NCI-H2171 treated with DMSO at 0.1 percent for 48 hours (cell line): ENCODE measurements at places on chromosomes 1 and 21.
A peak's percentile ranks its signal among the peaks of the same experiment; 100 is the strongest.

- DNase-seq = no peak
Observed at GRCh38 chr1:158930504-158930903, 848 bp upstream of the PYHIN1 start.

DNA sequence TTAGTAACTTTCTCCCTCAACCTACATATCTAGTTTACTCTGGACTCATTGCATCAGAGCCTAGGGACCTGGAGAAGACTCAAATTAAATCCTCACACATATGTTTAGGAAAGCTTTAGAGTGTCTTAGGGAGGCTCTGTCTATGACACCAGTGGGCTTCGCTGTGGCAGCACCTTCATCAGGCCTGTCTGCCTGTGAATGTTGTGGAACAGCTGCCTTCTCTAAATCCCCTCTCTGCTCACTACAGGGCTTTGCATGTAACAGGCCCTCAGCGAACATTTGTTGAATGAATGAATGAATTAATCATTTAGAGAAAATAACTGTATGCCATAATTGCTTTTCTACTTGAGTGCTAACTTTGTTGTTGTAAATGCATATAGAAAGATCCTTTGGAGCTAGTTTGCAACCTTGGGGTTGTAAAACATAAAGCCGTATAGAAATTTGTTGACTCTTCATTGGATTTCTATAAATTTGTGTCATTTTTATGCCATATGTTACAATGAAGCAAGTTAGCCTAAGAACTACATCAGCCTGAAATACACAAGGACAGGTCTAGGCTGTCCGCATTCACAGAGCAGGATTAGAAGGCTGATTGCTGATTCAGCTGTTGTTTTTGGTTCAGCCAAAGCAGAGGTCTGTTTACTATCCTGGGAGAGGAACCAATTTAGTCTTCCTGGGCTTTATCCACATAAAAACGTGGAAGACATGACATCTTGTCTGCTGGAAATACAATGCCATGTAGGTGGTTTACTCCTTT lies 238.0 kb downstream of the ASTN1 start:
- DNase-seq = no peak

DNA sequence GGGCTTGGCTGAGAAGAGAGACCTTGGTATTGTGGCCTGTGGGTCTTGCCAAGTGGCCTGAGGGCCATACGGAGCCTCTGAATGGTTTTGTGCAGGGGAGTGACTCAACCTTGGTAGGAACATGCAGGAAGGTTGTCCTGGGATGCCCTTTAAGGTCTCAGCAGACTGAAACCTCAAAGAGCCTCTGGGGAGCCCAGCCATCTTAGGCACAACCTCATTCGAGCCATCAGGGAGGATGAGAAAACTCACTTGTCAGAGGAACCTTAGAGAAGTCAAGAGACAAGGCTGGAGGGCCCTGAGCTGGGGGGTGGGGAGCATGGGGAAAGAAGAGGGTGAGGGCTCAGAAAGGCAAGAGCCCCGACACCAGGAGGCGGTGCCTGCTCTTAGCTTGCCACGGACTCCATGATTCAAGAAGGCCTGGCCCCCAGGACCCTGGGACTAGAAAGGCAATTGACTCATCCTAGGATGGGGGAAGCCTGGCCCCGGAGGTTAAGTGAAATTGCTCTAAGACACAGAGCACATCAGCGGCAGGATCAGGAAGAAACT lies 13.0 kb downstream of the IFI6 start:
- DNase-seq = no peak

- DNase-seq = no peak
Observed at GRCh38 chr21:25467896-25468295, 139.4 kb downstream of the MRPL39 start.

- peak; percentile 37 for DNase-seq
Observed at GRCh38 chr1:151839457-151840403, at the start of gene C2CD4D. Gene C2CD4D (minus strand): TSS chr1:151839820. CDS start chr1:151838989, 831 bp downstream.

- no peak for DNase-seq
Observed at GRCh38 chr1:230071316-230071715, 4.3 kb downstream of the GALNT2 start.

DNA sequence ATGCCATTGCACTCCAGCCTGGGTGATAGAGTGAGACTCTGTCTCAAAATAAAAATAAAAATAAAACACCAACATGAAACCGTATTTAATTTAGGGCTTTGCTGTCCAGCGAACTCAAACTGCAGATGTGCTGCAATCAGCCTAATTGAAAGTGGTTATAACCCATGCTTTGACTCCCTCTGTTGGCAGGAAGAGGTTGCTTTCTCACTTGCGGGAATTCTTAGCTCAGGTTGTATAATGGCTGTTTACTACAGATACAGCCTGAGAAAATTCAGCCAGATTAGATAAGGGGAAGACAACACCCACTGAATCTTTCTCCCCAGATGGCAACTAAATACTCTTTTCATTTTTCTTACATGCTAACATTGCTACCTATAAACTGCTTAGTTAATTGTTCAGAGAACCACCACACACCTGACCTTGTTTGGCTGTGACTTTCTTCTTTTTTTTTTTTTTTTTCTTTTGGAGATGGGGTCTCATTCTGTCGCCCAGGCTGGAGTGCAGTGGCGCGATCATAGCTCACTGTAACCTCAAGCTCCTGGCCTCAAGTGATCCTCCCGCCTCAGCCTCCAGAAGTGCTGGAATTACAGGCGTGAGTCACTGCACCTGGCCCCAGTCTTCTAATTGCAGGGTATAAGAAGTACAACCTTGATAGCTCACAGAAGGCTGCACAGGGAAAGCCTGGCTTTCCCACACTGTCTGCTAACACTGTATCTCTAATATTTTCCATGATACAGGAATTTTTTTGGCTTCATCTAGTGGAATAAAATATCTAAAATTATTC lies 34.6 kb downstream of the DNTTIP2 start:
- peak; percentile 64 for DNase-seq

- DNase-seq = no peak
Observed at GRCh38 chr1:104761961-104762570, 1012.4 kb downstream of the AMY1C start.

- no peak for DNase-seq
Observed at GRCh38 chr1:53132176-53132575, 10.3 kb downstream of the SLC1A7 start.

DNA sequence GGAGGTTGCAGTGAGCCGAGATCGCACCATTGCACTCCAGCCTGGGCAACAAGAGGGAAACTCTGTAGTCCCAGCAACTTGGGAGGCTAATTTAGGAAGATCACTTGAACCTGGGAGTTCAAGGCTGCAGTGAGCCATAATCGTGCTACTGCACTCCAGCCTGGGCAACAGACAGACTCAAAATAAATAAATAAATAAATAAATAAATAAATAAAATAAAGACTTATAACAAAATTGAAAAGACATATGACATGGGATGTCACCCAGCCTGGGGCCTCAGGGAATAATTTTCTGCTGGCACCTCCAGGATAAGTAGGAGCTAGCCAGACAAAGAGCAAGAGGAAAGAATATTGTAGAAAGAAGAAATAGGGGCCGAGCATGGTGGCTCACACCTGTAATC lies 77.9 kb upstream of the PUM1 start:
- no peak for DNase-seq

DNA sequence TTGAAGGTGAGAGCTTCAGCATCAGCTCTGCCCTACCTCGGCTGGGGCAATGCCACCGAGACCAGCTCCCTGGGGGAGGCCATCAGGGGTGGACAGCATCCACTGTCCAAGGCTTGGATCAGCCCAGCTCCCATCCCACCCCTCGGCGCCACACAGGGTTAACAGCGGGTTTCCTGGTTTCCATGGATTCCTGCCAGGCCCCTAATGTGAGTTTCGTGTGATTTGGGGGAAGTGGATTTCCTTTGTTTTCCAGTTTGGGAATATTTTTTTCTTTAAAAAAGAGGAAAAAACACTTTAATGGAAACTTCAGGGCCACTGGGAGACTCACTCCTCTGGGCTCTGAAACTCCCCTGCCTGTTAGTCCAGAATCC lies 34.3 kb downstream of the CASZ1 start:
- DNase-seq = no peak

DNA sequence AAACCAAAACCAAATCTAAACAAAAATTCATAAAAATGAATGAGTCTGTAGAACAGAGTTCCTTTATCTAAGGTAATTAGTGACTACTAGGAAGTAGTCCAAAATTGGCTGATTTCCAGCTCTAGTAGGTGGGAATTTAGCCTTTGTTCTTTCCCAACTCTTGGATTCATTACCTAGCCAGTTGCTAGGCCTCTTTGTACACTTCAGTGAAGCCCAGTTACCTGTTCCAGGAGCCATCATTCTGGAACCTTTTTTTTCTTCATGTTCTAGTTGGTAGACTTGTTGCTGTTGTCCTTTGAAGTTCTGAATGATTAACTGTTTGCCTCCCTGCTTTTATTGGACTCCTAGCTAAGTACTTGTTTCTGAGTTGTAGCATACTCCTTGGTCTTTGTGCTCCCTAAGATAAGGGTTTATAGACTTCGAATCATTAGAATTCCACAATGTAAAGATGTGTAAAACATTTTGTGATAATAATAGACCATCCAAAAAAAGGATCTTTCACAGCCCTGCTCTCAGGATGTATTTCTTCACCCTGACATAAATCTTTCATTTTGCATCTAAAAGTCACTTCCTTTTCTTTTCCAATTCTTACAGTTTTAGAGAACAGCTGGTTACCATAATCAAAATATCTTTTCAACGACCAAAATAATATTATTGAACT lies 9.8 kb downstream of the PLA2G4A start:
- no peak for DNase-seq

DNA sequence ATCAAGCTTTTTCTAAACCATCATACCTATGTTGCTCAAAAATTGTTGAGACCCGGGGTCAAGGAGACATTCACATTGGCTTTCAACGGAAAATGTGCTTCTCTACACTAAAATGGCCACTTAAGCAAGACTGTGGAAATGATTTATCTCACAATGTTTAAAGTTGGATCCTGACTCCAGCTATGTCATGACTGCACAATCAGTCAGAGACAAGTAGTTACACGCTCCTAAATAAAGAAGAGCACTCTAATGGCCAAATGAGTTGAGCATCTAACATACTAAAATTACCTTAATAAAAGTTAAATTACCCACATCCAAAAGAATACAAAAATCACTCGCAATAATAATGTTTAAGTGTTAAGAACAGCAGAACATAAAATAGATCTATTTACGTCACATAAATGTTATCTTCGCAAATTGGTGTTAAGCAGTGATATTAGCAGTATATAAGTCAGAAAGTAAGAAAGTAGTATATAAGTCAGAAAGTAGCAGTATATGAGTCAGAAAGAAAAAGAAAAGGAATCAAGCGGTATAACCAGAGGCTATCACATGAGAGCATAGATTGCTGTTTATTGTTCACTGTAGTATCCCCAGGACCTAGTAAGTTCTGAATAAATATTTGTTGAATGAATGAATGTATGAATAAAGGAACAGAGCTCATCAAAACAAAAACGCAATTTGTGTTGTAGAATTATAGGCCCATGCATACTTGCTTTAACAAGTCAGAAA lies 28.4 kb downstream of the ZNF281 start:
- DNase-seq = no peak

- peak; percentile 54 for DNase-seq
Observed at GRCh38 chr1:70353601-70354331, 756 bp downstream of the ANKRD13C start.
